ENCODE measurements at places on chromosomes 5 and 9.

DNA sequence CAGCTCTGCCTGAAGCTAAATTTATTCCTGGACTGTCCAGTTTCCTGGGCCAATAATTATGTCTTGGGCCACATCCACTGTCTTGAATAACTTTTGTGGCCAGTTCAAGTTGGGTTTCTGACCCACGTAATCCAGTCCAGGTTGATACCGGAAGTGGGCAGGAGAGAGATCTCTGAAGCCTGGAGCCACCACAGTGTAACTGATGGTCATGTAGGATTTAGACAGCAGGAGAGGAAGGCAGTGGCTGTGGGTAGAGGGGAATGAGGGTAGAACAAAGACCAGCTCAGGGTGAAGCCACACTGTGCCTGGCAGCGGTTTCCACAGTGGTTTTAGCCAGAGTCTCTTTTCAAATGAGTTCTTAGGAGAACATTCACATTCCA, 30.2 kb downstream of the SH3PXD2B start:
- no peak for DNase-seq

- DNase-seq: no peak
Observed at GRCh38 chr5:4661836-4662235, 478.3 kb upstream of the ADAMTS16 start.

GRCh38 chr5:57302164-57302563, 128.3 kb downstream of the GPBP1 start:
- DNase-seq: no peak

DNA sequence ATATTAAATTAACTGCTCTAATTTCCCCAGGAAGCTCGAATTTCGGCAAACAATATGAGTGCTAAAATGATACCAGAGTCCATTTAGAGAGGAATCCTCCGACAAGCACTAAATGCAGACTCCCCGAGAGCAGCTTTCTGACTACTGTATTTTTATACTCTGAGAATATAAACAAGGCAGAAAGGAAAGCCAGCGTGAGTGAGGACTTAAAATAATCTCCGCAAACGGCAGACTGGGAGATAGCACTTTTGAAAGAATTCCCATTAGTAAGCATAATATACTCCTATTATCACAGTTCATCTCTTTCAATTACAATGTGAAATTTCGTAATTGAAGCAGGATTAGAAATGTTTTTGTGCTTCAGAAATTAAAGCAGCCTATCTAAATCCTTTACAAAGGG, 269.4 kb upstream of the PANK3 start:
- no peak for DNase-seq

DNA sequence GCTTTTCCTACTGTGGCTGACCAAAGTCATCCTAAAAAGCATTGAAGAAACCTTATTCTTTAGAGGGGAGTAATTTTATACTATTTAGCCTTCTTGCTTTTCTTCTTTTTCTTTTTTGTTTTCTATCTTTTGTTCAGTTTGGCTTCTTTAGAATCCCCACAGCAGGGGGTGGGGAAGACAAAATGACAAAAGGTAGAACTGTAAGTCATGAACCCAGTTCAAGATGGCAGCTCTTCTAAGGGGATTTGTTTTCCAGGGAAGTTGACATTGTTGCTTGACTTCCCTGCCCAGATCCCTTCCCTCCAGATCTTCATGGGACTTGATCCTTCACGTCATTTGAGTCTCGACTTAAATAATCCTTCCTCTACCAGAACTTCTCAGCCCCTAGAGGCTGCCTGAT, 692.4 kb upstream of the DMAC1 start:
- no peak for DNase-seq

DNA sequence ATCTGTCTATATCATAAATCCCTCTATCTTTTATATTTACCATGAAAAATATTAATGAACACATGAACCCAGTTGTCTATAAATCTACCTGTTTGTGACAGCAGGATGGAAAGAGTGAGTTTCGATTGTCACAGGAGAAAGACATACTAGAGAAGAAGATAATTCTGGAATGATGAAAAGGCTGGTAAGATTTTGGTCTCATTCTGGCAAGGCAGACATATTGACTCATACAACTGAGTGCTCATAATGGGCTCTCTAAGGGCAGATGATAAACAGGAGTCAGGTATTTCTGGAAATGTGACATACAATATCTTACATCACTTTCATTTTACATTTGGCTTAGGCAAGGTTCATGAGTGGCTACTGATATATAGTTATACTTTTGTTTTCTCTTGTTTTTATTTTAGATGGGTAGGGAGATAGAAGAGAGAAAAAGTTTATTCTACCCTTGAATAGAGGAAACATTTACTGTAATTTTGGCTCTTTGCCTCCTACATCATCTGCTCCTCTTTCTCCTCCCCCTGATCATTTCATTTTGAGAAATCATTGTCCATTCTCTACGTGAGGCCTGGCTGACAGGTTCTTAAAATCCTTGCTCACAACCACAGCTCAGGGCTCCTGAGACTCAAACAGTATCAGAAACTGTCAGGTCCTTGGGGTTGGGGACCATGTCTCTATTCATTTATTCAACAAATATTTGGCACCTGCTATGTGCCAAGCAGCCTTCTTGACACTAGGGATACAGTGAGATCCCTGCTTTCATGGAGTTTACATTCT, 14.4 kb downstream of the ELOVL7 start:
- no peak for DNase-seq

GRCh38 chr9:131635285-131635684, 90.0 kb downstream of the PRRT1B start:
- peak; percentile 58 for DNase-seq

GRCh38 chr9:36924071-36924470, 110.0 kb downstream of the PAX5 start:
- DNase-seq: no peak

- no peak for DNase-seq
Observed at GRCh38 chr5:15704397-15704947, 204.5 kb downstream of the FBXL7 start.

- DNase-seq: no peak
Observed at GRCh38 chr9:87682085-87682484, 43.8 kb upstream of the CTSL start.

GRCh38 chr5:140005145-140005591, 37.9 kb downstream of the NRG2 start:
- DNase-seq: peak; percentile 72

DNA sequence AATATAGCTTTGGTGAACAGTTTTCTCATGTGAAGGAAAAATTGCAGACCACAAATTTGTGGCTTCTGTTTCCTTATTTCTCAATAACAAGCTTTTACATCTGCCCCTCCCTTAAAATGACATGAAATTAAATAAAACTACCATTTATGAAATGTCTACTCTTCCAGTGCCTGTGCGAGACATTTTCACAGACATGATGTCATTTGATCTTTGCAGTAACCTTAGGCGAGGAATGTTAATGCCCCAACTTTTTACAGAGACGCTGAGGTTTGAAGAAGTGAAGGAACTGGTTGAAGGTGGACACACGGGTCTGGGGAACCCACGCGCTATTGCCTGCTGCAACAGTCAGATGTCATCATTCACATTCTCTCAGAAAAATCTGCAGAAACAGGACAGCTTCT, 61.5 kb downstream of the OSTF1 start:
- DNase-seq: no peak

- DNase-seq: peak; percentile 23
Observed at GRCh38 chr5:158431369-158432029, 572.6 kb upstream of the CLINT1 start.

DNA sequence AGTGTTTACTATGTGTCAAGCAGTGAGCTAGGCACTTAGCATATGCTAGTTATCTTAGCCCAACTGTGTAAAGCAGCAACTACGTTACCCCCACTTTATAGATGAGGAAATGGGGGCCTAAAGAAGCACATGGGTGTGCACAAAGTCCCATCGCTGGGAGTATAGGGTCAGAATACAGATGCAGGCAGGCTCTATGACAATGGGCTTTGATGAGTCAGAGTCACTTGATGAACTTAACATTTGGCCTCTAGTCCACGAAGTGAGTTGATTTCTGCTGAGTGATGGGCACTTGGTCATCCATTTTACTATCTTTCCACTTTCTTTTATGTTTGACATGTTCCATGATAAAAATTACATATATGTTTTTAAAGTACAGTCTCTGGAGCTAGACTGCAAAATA, 204.3 kb downstream of the TRIM32 start:
- DNase-seq: no peak

DNA sequence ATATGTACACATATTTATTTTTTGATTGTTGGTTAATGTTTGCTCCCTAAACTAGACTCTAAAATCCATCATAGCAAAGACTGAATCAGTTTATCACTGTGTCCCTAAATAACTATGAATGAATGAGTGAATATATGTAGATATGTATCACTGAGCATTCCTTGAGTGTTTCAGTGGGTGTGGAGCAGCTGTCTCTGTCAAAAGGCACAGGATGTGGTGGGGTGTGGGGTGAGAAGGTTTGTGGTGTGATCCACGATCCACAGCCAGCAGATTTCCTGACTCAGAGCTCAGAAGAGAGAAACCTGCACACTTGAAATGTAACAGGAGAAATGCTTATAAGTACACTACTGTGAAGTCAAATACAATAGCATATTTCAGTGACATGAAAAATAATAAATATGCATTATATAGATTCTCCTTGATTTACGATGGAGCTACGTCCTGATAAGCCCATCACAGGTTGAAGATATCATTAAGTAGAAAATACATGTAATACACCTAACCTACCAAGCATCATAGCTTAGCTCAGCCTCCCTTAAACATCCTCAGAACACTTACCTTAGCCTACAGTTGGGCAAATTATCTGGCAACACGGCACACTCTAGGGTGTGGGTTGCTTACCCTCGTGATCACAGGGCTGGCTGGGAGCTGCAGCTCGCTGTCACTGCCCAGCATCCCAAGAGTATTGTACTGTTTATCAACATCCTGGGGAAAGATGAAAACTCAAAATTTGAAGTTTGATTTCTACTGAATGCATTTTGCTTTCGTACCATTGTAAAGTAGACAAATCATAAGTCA, 287.0 kb downstream of the GAS1 start:
- no peak for DNase-seq

DNA sequence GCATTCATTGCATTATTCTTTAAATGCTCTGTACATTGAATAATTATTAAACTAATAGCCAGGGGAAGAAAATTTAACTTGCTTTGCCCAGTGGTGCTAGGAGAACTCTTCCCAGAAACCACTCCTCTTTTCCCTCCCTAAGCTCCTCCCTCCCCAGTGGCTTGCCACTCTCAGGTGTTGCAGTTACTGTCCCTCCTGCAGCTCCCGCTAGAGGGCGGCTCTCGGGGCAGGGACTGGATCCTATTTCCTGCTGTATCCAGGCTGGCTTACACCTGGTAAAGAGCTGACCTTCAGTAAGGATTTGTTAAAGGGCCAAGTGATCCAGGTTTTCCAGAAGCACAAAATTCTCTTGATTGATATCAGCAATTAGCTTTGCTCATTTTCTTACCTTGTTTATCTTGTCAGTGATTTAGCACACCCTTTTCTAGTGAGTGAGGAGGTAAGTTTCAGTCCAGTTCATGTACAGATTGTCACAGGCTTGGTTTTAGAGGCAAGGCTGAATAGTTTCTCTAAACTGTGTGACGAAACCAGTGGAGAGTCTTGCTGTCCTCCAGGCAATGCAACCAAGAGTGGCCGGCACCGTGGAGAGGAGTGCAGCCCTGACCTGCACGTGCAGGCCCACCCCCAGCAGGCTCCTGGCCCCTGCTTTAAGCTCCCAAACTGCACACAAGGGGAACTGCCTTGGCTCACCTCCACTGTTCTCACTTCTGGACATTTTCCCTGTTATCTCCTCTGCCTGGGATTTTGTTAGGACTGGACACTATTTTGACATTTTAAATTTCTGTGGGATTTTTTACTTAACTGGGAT, 423.8 kb downstream of the SPOCK1 start:
- peak; percentile 42 for DNase-seq

DNA sequence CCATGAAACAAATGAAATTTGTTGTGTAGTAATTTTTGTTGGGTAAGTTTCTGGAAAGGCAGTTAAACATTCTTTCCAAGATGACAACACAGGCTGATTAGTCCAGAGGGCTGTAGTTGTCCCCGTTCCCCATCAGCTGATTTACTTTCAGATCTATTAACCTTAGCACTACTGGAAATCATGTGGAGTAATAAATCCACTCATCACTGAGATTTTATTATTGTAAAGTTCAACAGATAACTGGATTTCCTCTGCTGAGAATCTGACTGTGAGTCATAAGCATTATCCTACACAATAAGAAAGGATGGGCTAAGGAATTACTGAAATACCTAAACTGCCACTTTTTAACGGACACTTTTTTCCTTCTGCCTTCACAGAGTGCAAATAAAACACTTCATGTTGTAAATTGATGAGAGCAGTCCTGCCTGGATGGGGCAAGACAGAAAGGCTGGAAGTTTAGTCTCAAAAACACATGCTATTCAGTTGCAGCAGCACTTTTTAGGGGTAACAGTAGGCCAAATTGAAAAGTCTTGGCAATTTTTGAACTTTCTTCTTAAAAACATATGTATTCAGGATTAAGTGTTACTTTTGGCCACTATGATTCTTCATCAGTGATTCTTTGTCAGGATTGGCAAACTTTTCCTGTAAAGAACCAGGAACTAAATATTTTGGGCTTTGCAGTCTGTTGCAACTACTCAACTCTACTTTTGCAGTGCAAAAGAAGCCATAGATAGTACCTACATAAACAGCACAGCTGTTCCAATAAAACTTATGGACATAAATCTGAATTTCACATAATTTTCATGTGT, 7.0 kb downstream of the STOM start:
- no peak for DNase-seq

- DNase-seq: no peak
Observed at GRCh38 chr5:92908952-92909601, 671.9 kb downstream of the NR2F1-AS1 start.

- no peak for DNase-seq
Observed at GRCh38 chr5:141528291-141528984, 39.6 kb downstream of the PCDHGC5 start.

GRCh38 chr9:85021686-85022085, 352.2 kb downstream of the NTRK2 start:
- no peak for DNase-seq

DNA sequence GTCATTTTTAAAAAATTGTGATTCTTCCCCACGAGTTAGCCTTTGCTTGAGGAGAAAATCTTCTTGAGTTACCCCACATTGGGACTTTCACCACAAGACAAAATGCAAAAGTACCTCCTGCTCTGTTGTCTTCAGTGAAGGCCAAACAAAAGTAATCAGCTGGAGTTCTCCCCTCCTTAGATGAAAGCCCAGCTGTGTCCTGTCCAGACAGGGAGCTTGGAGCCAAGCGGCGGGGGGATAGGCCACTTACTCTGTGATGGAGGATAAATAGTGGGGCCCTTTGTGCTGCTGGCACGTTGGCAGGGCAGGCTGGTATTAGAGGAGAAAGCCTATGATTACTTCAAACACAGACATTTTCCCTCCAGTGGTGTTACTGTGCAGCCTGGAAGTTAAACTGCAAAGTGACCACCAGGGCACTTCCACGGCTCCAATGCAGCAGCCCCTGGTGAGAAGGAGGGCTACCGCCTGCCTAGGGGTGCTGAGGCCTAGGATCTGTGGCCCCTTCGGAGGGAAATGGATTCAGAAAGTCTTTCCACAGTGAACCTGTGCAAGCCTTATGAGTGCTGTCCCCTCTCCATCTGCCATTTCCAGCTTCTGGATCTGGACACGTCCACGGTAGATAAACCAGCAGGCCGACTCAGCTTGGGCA, 155.0 kb downstream of the TMEM167A start:
- no peak for DNase-seq

Measured in GM20000 (cell line).